ENCODE measurements at places on chromosomes 7 and 10.

DNA sequence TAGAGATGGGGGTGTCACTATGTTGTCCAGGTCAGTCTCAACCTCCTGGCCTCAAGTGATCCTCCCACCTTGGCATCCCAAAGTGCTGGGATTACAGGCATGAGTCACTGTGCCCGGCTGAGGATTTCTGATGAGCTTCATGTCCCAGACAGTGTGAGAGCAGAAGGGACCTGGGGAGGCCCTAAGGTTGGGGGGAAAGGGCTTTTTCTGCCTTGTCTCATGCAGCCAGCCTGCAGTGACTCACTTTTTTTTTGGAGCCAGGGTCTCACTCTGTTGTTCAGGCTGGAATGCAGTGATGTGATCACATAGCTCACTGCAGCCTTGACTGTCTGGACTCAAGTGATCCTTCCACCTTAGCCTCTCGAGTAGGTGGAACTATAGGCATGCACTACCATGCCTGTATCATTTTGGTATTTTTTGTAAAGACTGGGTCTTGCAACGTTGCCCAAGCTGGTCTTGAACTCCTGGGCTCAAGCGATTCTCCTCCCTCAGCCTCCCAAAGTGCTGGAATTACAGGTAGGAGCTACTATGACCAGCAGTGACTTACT lies 14.6 kb downstream of the COL26A1 start:
- no peak for DNase-seq

DNA sequence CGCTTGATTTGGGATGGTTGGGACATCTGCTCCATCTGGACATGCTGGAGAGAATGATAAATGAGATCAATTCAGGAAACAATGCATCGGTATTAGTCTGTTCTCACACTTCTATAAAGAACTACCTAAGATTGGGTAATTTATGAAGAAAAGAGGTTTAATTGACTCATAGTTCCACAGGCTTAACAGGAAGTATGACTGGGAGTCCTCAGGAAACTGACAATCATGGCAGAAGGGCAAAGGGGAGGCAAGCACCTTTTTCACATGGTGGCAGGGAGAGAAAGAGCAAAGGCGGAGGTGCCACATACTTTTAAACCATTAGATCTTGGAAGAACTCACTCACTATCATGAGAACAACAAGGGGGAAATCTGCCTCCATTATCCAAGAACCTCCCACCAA lies 16.8 kb upstream of the TSPAN12 start:
- DNase-seq = no peak

GRCh38 chr7:121595758-121596696 lies 199.9 kb upstream of the FAM3C start:
- no peak for DNase-seq

GRCh38 chr7:43363035-43363791 lies 219.7 kb upstream of the STK17A start:
- DNase-seq = no peak

DNA sequence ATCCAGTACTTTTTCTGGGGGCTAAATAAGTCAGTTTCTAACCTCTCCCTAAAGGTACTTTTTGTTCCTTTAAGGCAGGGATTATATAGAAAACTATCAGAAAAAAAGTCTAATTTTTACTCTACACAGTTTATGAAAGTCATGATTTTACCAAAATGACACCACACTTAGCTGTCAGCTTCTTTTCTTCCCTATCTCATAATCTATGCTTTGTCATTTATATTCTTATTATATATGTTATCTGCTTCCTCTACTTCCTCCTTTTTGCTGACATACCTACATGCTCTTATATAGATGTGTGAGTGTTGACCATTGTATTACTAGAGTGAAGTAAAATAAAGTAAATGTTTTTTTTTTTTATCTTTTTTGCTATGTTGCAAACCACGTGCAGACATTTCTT lies 203.9 kb upstream of the CHRM2 start:
- DNase-seq = no peak

- DNase-seq = no peak
These were observed 7.8 kb upstream of the ABHD11 start for GRCh38 chr7:73746378-73746777.

GRCh38 chr7:2799253-2799652 lies 44.9 kb downstream of the GNA12 start:
- no peak for DNase-seq

- DNase-seq = no peak
These were observed 129.6 kb downstream of the DOCK1 start for GRCh38 chr10:127034790-127035189.

- no peak for DNase-seq
These were observed 520 bp downstream of the CPA5 start for GRCh38 chr7:130345136-130345535.

DNA sequence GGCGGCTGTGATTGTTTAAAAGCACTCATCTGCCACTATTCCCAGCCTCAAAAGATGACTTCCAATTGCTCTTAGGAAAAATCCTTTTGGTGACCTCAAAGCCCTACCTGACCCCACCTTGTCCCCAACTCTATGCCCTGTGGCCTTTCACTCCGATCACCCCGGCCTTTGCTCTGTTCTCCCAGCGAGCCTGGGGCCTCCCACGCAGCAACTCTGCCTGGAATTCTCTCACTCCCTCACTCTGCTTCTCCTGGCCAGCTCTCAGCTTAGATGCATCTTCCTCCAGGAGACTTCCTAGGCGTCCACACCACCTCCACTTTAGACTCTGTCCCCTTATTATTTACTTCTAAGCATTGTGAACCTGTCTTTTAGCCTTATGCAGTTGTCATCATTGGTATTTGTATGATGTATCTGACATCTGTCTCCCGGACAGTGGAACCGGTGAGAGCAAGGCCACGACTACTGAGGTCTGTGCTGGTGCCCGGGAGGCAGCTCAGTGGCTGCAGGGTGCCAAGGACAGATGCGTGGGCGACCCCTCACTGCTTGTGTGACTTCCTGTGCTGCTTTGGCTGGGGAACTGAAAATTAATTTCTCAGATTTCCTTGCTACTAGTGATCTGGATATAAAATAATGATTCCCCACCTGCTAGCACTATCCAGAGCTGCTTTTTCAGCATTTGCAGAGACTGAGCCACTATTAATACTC lies 63.0 kb downstream of the PIP4K2A start:
- no peak for DNase-seq

- no peak for DNase-seq
These were observed 112.6 kb downstream of the EEPD1 start for GRCh38 chr7:36265680-36266079.

DNA sequence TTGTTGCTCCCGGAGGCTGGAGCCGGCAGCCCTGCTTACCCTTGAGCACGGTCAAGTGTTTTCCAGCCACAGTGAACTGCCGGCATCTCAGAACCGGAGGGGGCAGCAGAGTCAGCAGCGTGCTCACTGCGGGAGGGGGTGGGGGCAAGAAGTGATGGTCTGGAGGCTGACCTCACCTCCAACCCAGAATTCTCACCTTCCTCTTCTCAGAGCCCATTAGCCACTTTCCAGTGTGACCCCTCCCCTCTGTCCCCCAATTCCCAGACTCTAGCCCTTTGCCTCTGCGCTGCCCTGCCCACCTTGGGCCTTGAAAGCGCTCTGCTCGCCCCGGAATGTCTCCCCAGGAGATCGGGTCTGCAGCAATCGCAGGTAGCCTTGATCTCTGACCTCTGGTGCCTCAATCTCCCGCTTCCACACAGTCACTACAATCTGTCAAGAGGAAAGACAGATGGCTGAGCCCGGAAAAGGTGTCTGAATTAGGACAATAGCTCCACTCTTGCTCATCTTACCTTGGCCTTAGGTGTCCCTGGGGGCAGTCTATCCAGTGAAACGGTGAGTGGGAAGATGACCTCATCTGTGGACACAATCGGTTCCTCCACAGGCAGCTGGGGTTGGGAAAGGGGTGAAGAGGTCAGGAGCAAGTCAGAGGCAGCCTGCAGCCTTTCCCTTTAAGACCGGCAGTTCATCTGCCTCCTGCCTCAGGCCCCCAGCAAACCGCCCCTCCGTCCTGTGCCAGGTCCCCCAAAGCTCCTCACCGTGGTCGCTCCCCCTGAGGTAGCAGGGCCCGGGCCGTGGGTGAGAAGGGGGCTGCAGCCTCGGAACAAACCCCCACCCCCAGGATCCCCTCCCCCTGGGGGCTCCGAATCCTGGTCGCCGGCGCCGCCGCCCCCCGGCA lies 942 bp downstream of the TRAPPC14 start:
- DNase-seq = peak; percentile 79

DNA sequence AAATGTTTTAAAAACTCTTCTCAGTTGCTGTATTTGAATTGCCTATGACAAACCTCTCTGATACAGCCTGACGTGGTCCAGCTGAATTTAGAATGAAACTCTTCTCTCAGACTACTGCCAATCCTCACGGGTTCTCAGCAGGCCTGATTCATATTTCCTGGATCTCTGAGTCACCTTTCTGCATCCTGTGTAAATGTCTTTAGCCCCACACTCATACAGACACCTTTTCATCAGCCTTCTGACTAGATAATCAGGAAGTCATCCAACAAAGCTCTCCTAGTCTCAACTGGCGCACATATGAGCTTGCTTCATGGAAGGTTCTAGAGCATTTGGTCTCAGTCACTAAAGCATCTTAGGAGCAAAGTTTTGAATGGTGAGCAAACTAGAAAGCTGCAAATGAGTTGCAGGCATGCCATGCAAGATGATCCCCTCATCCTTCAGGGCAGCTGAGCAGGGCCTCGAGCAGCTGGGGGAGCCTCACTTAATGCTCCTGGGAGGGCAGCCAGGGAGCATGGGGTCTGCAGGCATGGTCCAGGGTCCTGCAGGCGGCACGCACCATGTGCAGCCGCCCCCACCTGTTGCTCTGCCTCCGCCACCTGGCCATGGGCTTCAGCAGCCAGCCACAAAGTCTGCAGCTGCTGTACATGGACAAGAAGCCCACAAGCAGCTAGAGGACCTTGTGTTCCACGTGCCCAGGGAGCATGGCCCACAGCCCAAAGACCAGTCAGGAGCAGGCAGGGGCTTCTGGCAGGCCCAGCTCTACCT lies 182.8 kb downstream of the ARHGAP12 start:
- peak; percentile 28 for DNase-seq

- no peak for DNase-seq
These were observed 106.0 kb downstream of the COL26A1 start for GRCh38 chr7:101468546-101469275.

GRCh38 chr7:2288503-2288902 lies 25.7 kb downstream of the SNX8 start:
- no peak for DNase-seq

- DNase-seq = no peak
These were observed 115.0 kb downstream of the PTPRN2 start for GRCh38 chr7:158472596-158472995.

- DNase-seq = peak; percentile 35
These were observed 208.1 kb upstream of the TCF7L2 start for GRCh38 chr10:112741830-112742402.

DNA sequence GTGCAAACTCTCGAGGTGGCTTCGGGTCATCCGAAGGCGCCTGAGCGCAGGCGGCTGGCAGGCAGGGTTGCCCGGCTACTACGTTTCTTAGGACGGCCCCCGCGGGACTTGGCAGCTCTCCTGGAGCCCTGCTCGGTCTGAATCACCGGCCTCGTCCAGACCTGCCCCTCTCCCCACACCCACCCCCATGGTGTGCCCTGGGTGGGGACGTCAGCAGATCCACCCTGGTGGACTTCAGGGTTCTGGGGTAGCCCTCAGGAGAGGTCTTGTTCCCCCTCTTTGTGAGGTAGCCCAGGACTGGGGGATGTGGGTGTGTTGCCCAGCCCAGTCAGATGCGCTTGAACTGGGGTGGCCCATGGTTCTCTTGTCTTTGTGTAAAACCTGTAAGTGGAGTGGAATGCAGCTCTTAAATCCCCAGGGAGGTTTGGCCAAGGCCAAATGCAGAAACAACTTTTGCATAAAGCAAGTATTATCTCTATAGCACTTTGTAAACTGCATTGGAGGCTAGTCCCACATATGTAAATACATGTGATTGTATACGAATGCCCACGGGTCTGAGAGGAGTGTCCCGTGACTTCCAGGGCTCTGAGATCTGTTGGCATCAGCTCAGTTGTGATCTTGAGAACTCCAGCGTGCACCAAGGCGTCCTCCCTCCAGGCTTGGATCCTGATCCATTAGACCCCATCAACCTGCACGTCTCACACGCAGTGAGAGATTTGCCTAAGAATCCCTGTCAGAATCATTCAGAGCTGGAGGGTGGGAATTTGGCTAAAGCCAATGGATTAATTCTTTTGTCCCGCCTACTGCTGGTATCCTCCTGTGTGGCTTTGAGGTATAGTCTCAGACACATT lies 1.8 kb downstream of the PFKFB3 start:
- no peak for DNase-seq

- DNase-seq = no peak
These were observed 86.2 kb downstream of the CHST15 start for GRCh38 chr10:124007102-124007772.

- DNase-seq = no peak
These were observed 4.4 kb downstream of the RASSF4 start for GRCh38 chr10:44963772-44964633.

GRCh38 chr10:117429643-117430265 lies 54.5 kb upstream of the PDZD8 start:
- DNase-seq = no peak

DNA sequence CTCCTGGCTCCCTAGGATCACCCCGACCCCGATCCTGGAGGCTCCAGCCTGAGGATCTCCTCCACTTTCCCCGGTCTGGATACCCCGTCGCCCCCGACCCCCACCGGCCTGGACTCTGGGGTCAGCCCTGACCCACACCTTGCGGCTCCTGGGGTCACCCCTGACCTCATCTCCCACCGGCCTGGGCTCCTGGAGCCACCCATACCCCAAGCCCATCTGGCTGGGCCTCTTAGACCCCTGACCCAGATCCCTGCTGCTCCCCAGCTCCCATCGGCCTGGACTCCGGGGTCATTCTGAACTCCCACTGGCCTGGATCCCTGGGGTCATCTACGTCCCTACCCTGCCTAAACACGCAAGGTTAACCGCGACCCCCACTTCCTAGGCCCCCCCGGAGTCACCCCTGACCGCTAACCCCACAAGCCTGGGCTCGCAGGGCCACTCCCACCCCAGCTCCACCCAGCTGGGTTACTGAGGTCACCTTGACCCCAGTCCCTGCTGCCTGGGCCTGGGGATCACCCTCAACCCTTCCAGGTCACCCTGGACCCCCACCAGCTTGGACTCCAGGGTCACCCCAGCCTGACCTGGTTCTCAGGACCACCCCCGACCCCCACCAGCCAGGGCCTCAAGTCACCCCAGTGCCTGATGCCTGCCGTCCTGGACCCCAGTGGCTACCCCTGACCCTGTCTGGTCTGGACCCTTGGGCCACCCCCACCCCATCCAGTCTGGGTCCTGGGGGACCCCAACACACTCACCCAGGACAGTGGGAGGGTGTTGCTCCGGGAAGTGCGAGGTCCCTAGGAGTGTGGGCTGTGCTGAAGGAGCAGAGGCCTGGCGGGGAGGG lies 1.2 kb downstream of the FOXK1 start:
- DNase-seq = no peak
